Naive thymus-derived CD4-positive, alpha-beta T cell (primary cell): ENCODE measurements at places on chromosomes 4 and X. TPM values are rescaled to one million over a fixed set of nuclear protein-coding genes. Genes with fewer than 3 reads are reported as not detected.

- no peak for DNase-seq
- H3K4me3 ChIP-seq = no peak overlapping the region
- no peaks in the 10 kb centered on the region for H3K36me3 ChIP-seq
- no peaks in the 10 kb centered on the region for H3K4me1 ChIP-seq
- H3K27ac ChIP-seq = no peak overlapping the region
Observed at GRCh38 chrX:108415891-108416290, 22.3 kb downstream of the COL4A6 start.

DNA sequence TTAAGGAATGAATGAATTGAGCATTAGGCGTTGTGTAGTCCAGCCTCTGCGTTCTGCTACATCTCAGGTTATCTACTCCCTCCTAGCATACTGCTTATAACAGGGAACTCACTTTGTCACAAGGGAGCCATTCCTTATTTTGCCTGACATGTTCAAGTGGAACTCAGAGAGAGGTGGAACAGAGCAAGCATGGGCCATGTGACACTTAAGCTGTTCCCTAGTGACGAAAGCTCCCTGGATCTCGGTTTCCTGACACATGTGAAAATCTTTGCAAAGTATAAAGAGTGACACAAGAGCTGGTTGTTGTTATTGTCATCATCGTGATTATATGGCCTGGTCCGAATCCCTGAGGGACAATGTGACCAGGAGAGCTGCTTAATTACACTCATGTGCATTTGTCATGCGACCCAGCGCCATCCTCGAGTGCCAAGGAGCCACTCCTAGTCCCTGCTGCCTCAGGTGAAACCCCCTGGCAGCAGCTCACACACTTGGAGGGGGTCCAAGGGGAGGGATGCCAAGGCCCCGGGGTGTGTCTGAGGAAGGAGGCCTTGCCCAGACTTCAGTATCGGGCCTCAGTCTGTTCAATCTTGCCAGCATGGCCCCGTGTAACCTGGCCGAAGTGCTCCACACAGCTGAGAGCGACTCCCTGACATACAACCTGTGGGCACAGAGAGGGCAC is 98.5 kb upstream of the MAP3K15 start:
- H3K27ac ChIP-seq = no peak overlapping the region
- H3K4me3 ChIP-seq = no peak overlapping the region
- no peak for DNase-seq

DNA sequence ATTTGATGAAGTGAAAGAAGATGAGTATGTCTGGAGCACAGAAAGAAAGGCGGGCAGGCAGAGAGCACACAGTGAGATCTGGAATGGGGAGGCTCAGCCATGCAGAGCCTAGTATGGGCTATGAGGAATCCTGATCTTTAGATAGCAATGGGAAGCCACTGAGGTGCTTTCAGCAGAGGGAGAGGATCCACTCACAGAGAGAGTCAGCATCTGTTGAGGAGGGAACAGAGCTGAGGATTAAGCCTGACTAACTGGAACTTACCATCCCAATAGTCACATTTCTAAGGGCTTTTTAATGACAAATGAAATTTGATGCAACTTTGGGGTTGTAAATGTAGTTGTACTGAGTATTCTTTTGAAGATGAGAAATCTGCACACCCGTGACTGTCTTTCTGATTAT is 20.6 kb upstream of the FGFBP2 start:
- H3K4me1 ChIP-seq = no peaks in the 10 kb centered on the region
- DNase-seq = no peak
- H3K27ac ChIP-seq = no peak overlapping the region

DNA sequence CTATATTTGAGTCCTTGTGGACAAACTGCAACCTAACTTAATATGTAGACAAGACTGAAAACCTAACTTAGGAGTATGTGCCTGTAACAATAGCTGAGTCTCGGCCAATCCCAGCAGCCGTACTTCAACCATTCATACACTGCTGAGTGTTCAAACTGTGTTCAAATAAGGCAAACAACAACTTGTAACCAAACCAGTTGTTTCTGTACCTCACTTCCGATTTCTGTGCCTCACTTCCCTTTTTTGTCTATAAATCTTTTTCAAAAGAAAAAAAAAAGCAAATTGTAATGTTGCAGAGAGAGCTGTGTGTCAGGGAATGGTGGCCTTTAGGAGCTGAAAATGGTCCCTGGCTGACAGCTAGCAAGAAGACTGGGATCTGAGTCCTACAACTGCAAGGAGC is 46.0 kb downstream of the GEMIN8 start:
- no peaks in the 10 kb centered on the region for H3K27me3 ChIP-seq
- no peak overlapping the region for H3K27ac ChIP-seq
- DNase-seq = no peak
- H3K4me3 ChIP-seq = no peak overlapping the region

DNA sequence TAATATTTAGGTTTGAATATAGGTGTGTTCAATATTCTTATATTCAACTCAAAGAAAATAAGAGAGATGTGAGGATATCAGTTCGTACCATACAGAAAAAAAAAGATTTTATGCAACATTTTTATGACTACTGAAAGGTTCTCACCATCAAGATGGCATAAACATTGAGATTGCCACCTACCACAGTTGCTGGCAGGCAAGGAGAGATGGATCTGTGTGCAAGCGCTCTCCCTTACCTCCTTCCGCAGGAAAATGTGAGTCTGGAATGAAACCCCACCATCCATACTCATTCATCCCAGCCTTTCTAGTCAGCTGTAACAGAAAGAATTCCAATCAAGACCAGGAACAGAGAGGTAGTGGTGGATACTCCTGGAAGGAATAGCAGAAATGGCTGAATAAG is 376.9 kb downstream of the PPP3CA start:
- no peak overlapping the region for H3K4me3 ChIP-seq
- H3K27ac ChIP-seq = no peak overlapping the region
- H3K27me3 ChIP-seq = no peaks in the 10 kb centered on the region
- DNase-seq = no peak
- no peaks in the 10 kb centered on the region for H3K4me1 ChIP-seq
- H3K36me3 ChIP-seq = no peaks in the 10 kb centered on the region

DNA sequence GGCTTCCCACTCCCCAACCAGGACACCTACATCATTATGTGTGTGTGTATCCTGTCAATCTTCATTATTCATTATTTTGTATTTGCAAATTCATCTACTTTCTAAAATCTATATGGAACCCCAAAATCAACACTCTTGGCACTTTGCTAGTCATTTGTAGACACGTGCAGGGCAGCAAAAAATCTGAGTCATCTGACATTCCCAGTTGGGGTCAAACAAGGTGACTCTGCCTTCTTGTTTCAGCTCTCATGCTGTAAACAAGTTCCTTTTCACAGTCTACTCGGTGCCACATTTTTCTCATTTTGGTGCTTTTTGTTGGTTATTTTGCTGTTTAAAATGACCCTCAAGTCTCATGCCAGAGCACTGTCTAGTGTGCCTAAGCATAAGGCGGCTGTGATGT is 5.9 kb downstream of the MRFAP1L1 start:
- H3K27ac ChIP-seq = no peak overlapping the region
- no peak overlapping the region for H3K4me3 ChIP-seq
- no peaks in the 10 kb centered on the region for H3K36me3 ChIP-seq

GRCh38 chr4:38499101-38499500 is 164.9 kb upstream of the KLF3 start:
- H3K27me3 ChIP-seq = no peaks in the 10 kb centered on the region
- no peak overlapping the region for H3K27ac ChIP-seq
- H3K36me3 ChIP-seq = no peaks in the 10 kb centered on the region
- peaks cover 5% of the 10 kb centered on the region for H3K4me1 ChIP-seq
- no peak for DNase-seq
- H3K4me3 ChIP-seq = no peak overlapping the region

DNA sequence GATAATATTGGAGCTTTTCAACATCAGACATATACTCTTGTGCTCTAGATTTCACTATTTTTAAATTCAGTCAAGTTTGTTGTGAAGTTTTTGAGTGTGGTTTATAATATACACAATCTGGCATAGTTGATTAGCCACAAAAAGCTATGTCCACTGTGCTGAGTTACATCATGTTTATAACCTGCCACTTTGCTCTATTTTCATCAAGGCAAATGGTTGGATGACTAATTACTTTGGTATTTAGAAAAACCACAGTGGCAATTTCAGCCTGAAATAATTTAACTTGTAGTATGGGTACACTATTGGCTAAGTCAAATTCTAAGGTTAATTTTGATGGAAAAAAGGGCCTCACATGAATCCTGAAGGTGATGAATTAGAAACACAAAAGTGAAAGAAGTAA is 262.6 kb downstream of the C4orf33 start:
- no peaks in the 10 kb centered on the region for H3K27me3 ChIP-seq
- no peaks in the 10 kb centered on the region for H3K4me1 ChIP-seq
- H3K4me3 ChIP-seq = no peak overlapping the region
- H3K27ac ChIP-seq = no peak overlapping the region

DNA sequence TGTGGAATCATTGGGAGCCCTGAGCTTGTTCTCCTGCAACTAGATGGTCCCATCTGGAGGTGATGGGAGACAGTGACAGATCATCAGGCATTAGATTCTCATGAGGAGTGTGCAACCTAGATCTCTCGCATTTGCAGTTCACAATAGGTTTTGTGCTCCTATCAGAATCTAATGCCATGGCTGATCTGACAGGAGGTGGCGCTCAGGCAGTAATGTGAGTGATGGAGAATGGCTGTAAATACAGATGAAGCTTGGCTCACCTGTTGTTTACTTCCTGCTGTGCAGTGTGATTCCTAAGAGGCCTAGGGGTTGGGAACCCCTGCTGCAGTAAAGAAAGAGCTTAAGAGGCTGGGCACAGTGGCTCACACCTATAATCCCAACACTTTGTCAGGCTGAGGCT is 42.2 kb upstream of the PUDP start:
- no peak overlapping the region for H3K4me3 ChIP-seq
- DNase-seq = no peak
- no peaks in the 10 kb centered on the region for H3K27me3 ChIP-seq
- H3K36me3 ChIP-seq = no peaks in the 10 kb centered on the region

GRCh38 chrX:77565278-77565677 is 118.1 kb downstream of the FGF16 start:
- H3K27me3 ChIP-seq = no peaks in the 10 kb centered on the region
- H3K4me1 ChIP-seq = no peaks in the 10 kb centered on the region
- no peak overlapping the region for H3K27ac ChIP-seq
- DNase-seq = no peak

GRCh38 chr4:138242076-138242833 is at the start of gene SLC7A11:
TSS of gene SLC7A11 (minus strand) at chr4:138242349. CDS start at chr4:138242069, 280 bp downstream.
- no peaks in the 10 kb centered on the region for H3K36me3 ChIP-seq
- peak within 1 kb of the TSS; percentile 35 for H3K4me3 ChIP-seq
- peak; percentile 43 for DNase-seq

DNA sequence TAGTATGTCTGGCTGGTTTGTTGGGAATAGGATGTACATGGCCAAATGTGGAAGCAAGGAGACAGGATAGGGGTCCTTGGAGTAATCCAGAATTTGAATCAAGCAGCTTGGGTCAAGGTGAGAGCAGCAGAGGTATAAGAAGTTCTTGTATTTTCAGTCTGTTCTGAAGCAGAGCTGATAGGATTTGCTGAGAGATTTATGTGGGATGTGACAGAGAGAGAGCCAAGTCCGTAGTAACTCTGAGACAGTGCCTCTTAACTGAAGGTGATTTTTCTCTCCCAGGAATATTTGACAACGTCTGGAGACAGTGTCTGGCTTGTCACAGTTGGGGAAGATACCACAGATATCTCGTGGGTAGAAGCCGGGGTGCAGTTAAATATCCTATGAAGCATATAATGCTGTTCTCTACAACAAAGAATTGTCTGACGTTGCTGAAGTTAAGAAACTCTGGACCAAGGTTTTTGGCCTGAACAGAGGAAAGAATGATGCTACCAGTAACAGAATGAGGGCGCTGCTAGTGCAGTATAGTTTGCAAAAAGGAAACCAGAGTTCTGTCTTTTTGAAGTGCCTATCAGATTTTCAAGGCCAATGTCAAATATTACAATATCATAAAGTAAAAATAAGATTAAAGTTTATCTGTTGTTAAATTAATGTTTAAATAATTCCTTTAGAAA is 184.0 kb downstream of the ARHGAP24 start:
- H3K4me3 ChIP-seq = no peak overlapping the region
- no peaks in the 10 kb centered on the region for H3K36me3 ChIP-seq
- H3K27ac ChIP-seq = no peak overlapping the region
- H3K27me3 ChIP-seq = no peaks in the 10 kb centered on the region

DNA sequence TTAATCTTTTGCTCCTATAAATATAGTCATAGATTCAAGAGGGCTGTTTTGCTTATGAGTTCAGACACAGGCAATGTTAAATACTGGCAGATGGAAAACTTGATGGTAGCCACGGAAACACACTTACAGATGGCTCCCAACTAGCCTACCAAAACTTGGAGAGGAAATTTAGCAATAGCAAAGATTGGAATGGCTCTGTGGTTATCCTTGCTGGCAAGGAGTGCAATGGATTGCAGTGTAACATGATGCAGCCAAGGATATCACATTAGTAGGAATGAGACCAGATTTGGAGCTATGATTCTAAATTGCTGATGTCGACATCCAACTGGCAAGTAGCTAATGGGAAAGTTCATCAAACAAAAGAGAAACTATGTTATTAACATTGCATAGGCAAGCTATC is 791.0 kb upstream of the DIAPH2 start:
- no peak overlapping the region for H3K27ac ChIP-seq
- no peak overlapping the region for H3K4me3 ChIP-seq

The PLXNB3 gene
- 0.68 and 0.97 TPM in 2 replicates for total RNA-seq

The VCX3B gene
- not detected for total RNA-seq

The GABRB1 gene
- total RNA-seq = not detected

The FDCSP gene
- not detected for total RNA-seq

The FREM3 gene
- not detected for total RNA-seq

The GUCY1B1 gene
- total RNA-seq = 1.7 TPM

The MYOZ2 gene
- not detected for total RNA-seq

The NRK gene
- not detected for total RNA-seq
